HT1080 (cell line): ENCODE measurements at places on chromosomes 11 and 22. TPM values are rescaled to one million over a fixed set of nuclear protein-coding genes. Genes with fewer than 3 reads are reported as not detected.
A peak's percentile ranks its signal among the peaks of the same experiment; 100 is the strongest.

The PHF21B gene
- total RNA-seq = 1.8 and 3.9 TPM in 2 replicates

DNA sequence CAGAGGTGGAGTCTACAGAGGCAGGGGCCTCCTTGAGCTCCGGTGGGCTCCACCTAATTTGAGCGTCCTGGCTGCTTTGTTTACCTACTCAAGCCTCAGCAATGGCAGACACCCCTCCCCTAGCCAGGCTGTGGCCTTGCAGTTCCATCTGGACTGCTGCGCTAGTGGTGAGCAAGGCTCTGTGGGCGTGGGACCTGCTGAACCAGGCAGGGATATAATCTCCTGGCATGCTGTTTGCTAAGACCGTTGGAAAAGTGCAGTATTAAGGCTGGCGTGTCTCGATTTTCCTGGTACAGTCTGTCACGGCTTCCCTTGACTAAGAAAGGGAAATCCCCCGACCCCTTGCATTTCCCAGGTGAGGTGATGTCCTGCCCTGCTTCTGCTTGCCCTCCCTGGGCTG, 77.7 kb downstream of the GDPD4 start:
- DNase-seq = no peak

The KDM4E gene
- total RNA-seq = not detected in 2 replicates

GRCh38 chr11:108199446-108200321, 22.8 kb downstream of the NPAT start:
- DNase-seq = peak; percentile 24

The PYGM gene
- 0.02 TPM in 1 of 2 replicates, not detected in the other for total RNA-seq

GRCh38 chr22:19061471-19062138, 60.6 kb downstream of the DGCR2 start:
- DNase-seq = no peak

The EPS8L2 gene
- total RNA-seq = 38.3 and 42.6 TPM in 2 replicates

DNA sequence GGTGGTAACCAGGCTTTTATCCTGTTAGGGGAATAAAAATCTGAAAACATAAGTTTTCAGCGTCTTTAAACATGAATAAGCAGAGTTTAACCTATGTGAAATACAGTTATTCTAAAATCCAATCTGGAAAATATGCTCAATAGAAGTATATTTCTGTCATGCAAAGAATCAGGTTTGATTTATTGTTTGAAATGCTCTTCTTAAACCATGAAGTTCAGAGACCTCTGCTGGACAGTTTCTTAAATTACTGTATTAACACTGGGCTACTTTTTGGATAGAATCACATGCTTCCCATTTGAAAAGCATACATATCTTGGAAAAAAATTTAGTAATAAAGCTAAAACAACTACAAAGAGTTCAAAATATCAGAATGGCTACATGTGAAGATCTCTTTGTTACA, 25.4 kb downstream of the APIP start:
- DNase-seq = peak; percentile 23

DNA sequence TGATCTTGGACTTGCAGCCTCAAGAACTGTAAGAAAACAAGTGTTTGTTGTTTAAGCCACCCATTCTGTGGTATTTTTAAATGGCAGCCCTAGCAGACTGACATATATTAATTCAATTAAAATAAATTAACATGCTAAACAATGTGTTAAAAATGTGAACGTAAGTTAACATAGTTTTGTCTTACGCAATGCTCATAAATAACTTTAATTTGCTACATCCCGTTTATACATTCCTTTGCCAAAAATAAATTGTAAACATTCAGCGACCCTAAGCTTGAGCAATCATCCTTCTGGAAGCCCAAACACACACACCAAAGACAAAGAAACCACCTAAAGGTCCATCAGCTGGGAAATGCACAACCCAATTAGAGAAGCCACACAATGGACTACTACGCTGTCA, 70.4 kb downstream of the CELSR1 start:
- no peak for DNase-seq

The PTPRCAP gene
- 0.60 TPM in 1 of 2 replicates, not detected in the other for total RNA-seq

The MN1 gene
- total RNA-seq = 0.37 and 0.69 TPM in 2 replicates

- no peak for DNase-seq
Observed at GRCh38 chr22:21698430-21699329, 32.9 kb downstream of the PPIL2 start.

DNA sequence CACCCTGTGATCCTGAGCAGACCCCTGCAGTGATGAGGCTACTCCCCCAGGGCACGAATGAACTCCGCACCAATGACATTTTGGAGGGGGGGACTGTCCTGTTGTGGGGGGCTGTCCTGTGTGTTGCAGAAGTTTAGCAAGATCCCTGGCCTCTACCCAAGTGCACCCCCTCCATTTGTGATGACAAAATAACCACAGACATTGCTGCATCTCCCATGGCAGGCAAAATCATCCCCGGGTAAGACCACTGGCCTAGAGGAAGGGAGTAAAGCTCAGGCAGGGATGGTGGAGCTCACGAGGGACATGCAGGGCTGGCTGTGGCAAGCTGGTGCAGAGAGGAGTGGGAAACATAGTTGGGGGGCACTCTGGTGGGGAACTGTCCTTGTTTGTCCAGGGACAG, 40.6 kb downstream of the NECTIN1 start:
- no peak for DNase-seq

The SREBF2 gene
- total RNA-seq = 62.0 and 75.9 TPM in 2 replicates

DNA sequence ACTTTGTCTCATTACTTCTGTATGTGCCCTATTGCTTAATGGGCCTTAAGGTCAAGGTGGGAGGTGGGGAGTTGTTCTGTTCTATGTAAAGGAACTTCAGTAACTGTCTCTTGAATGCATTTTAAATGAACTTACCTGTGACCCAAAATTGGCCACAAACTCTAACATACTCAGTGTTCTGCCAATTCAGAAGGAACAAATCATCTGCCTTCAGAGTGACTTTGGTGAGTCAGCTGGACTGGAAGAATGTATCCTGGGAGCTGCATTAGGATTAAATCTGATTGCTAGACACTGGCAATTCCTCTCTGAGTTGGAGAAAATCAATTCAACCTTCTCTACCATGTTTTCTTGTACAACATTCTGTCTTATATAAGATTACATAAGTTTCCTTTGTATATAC, 1104.8 kb downstream of the DLG2 start:
- no peak for DNase-seq

DNA sequence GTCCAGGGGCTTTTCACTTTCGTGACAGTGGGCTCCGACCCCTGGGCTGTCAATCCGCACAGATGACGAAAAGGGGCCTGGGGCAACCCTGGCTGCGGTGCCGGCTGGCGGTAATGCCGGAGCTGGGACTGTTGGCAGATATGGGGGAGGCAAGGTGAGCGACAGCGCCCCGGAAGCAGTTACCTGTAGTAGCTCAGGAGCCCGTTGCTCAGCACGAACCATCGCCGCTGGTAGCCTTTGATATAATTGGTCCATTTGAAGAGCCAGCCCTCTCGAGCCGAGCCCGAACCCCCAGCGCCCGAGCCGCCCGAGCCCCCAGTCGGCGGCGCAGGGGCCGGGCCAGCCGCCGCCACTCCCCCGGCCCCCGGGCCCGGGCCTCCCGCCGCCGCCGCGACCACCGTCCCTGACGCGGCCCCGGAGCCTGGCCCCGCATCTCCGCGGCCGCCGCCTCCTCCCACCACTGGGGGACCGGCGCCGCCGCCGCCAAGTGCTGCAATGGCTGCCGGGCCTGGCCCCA, 396 bp downstream of the OSBP start:
- DNase-seq = peak; percentile 5

- peak; percentile 32 for DNase-seq
Observed at GRCh38 chr11:124670732-124671131, 2.8 kb downstream of the SIAE start.

The CHEK2 gene
- total RNA-seq = 19.9 and 20.0 TPM in 2 replicates

- DNase-seq = peak; percentile 59
Observed at GRCh38 chr11:2151500-2152257, 9.3 kb downstream of the INS start.

DNA sequence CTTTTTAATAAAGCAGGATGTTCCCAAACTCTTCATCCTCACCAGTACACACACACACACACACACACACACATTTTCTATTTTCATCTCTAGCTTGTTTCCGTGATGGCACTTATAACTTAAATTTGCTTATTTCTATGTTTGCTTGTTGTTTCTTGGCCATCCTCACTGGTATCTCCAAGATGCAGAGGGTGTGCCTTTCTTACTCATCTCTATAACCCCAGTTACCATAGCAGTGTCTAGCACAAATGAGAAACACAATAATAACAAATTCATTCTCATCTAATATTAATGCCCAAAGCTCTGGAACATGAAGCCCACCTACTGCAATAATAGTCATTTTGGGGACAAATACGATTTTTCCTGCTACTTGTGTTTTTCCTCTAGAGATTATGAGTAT, 156.3 kb downstream of the GRM5 start:
- DNase-seq = no peak

The SPI1 gene
- not detected in 2 replicates for total RNA-seq

The CD3E gene
- 0.42 TPM in 1 of 2 replicates, not detected in the other for total RNA-seq

The SPON1 gene
- total RNA-seq = not detected in 2 replicates

The TP53AIP1 gene
- not detected in 2 replicates for total RNA-seq

- no peak for DNase-seq
Observed at GRCh38 chr22:25909614-25910387, 167.8 kb downstream of the MYO18B start.

DNA sequence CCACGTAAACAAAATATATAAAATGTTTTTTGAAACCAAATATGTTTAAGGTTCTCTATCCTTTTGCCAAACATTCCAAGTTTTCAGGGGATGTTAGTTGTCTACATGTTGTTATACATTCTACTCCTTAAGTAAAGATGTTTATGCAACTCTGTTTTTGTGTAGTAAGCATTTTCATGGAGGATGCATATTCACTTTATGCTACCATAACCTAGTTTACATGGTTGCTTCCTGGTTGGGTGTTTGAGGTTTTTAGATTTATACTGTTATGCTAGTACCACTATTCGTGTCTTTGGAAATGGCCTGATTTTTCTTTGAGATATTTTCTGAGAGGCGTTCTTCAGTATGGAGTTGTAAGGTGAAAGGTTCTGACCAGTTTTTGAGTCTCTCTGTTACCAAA, 131.1 kb upstream of the SORL1-AS1 start:
- DNase-seq = no peak

DNA sequence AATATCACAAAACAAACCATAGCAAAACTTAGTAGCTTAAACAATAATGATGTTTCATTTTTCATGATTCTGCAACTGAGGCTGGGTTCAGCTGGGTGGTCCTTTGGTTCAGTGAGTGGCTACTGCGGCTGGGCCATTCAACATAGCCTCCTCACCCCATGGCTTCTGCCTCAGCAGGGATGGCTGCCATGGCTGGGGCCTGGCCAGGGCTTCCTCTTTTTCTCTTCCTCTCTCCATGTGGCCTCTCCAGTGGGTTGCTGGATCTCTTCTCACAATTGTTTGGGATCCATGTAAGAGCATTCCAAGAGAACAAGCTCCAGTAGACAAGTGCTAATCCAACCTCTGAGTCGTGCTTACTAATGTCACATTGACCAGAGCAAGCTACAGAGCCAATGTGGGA, 248.6 kb upstream of the PLET1 start:
- DNase-seq = no peak

DNA sequence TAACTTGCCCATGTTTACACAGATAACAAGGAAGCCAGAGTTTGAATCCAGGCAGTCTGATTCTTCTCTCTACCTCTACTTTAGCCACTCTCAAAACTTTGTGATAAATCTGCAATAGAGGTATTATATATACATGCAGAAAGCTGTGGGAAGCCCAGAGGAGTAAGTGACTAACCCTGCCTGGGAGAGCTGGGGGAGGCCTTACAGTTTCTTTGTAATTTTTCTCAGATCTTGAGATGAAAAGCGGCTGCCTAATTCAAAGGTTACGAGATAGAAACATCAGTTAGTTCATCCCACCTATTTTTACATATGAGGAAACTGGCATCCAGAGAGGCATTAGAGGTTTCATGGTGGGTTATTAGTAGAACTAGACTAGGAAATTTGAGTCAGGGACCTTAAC, 4.9 kb downstream of the STIM1 start:
- no peak for DNase-seq

GRCh38 chr11:22192642-22193347, at the start of gene ANO5:
ANO5 (plus strand) TSS chr11:22193085; CDS start chr11:22193493, 408 bp downstream.
- no peak for DNase-seq

The TRIM51 gene
- total RNA-seq = not detected in 2 replicates

DNA sequence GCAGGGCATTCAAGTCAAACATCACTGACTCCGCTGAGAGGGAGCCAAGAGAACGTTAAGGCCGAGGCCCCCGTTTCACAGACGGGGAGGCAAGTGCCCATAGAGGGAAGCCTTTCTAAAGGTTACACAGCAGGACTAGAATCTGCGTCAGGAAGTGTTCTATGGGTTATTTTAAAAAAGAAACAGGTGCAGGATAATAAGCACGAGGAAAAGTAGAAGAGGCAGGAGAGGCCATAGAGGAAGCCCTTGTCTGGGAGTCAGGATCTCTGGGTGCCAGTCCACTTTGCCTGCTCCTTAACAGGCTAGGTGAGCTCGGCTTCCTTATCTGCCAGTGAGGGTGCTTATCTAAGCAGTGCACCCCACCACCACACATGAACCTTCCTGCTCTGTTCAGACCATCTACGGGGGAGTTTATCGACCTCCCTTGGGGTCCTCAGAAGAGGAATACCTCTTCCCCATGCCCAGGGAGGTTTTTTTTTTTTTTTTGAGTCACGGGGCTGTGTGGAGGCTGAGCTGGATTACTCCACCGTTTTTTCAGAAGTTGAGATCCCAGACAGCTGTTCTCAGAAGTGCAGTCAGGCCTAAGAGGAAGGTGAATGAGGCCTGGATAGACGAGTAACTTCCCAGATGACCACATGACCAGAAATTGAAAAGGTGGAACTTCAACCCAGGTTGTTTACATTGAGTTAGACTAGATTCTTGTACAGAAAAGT, 1.2 kb upstream of the FCHSD2 start:
- DNase-seq = no peak

The SMIM35 gene
- total RNA-seq = not detected in 2 replicates

DNA sequence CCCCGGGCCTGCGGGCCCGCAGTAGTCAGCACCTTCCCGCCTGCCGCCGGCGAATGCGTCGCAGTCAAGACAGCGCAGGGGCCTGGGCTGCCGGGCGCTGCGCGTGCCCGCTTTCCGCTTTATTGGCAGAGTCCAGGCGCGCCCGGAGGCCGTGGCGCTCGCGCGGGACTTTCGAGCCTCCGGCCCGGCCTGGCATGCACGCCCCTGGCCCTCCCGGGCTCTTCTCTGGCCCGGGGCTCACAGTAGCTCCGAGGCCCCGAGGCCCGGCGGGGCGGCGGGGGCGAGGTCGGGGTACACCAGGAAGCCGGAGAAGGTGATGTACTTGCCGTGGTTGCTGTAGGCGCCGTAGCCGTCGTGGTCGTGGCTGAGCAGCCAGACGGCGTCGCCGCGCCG, 3.1 kb downstream of the FAM180B start:
- no peak for DNase-seq

The PATE2 gene
- total RNA-seq = not detected in 2 replicates
